ENCODE measurements at places on chromosomes 2 and 18.

DNA sequence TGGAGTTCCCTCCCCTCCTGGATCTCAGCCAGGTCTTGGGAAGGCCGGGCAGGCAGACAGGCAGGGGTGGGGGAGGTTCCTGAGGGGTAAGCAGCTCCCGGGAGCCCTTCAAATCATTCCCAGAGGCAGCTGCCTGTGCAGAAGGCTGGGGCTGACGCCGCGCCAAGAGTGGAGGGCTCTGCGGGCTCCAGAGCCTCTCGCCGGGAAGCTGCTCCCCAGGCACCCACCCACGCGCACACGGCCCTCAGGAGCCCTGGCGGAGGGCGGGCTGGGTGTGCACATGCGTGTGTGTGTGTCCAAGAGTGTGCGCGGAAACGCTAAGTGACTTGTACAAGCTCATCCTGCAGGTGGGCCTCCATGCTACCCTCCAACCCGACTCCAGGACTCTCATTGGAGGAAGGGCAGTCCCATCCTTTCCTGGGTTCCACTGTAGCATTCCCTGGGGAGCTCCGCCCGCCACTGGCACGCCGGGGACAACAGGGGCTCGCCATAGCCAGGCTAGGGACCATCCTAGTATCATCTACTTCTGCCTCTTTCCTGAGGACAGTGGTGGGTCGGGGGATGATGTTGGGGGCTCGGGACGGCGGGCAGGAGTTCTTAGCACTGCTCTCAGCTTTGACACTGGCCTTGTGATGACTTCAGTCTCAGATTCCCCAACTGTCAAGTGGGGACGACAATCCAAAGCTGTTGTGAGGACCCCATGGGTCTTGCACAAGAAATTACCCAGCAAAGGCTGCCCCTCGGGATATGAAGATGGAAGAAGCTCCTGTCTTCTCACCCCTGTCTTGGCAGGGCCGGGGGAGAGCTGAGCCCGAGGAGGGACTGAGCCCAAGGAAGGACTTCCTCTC, 50.3 kb downstream of the INHBB start:
- DNase-seq: no peak

DNA sequence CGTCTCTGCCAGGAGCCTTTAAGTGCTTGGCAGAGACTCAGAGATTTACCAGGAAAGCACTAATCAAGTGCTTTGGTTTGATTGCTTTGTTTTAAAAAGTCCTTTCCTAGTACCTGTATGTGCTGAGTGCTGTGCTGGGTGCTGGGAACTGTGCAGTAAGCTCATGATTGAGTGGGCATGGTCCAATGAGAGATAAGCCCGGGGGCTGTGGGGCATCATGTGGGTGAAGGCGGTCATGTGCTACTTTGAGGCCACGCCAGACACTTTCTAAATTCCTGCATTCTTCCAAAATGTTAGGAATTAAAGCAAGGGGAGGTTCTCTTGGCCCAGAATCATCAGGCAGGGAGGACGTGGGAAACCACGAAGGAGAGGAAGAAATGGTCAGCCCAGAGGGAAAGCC, 109.0 kb downstream of the ACAA2 start:
- DNase-seq: no peak

- no peak for DNase-seq
These were observed 23.3 kb downstream of the PLEK start for GRCh38 chr2:68388358-68388757.

DNA sequence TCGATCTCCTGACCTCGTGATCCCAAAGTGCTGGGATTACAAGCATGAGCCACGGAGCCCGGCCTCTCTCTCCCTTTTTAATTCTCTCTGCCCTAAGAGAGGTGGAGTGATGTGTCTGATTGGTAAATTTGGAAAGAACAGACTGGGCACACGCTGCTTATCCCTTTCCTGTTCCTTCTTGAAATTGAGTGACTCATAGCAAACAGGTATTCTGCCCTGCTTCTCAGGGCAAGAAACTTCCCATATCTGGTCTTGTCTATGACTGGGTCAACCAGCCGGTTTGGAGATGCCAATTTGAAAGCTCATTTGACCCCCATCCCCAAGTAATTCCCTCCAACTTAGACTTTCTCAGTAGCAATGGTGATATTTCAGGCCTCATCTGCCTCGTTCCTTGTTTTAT, 15.0 kb downstream of the LYPD1 start:
- no peak for DNase-seq

GRCh38 chr2:176553685-176554100, 284.5 kb downstream of the MTX2 start:
- DNase-seq: no peak
